ENCODE measurements at places on chromosomes 2 and 18. TPM values are rescaled to one million over a fixed set of nuclear protein-coding genes. Genes with fewer than 3 reads are reported as not detected.

DNA sequence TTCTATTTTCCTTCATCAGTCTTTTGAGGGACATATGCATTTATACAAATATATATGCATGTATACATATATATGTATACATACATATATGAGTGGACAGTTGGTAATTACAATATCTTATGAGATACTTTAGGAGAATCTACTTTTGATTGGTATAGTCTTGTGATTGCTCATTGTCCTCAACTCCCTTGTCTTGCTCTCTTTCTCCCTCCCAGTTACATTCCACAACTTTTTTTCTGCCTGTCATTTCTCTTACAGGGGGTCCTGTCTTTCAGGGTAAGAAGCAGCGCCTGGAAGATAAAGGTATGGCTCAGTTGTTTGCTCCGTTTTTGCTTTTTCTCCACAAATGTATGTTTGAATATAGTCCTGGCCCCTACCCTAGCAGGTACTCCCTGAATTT, 19.9 kb downstream of the EFEMP1 start:
- DNase-seq: no peak
- no peak overlapping the region for H3K4me3 ChIP-seq
- no peaks in the 10 kb centered on the region for H3K4me1 ChIP-seq
- no peaks in the 10 kb centered on the region for H3K27me3 ChIP-seq
- H3K36me3 ChIP-seq: no peaks in the 10 kb centered on the region
- no peak overlapping the region for H3K27ac ChIP-seq

GRCh38 chr2:241720099-241720498, 14.3 kb upstream of the D2HGDH start:
- no peak overlapping the region for H3K27ac ChIP-seq
- no peak overlapping the region for H3K4me3 ChIP-seq
- H3K27me3 ChIP-seq: no peaks in the 10 kb centered on the region

DNA sequence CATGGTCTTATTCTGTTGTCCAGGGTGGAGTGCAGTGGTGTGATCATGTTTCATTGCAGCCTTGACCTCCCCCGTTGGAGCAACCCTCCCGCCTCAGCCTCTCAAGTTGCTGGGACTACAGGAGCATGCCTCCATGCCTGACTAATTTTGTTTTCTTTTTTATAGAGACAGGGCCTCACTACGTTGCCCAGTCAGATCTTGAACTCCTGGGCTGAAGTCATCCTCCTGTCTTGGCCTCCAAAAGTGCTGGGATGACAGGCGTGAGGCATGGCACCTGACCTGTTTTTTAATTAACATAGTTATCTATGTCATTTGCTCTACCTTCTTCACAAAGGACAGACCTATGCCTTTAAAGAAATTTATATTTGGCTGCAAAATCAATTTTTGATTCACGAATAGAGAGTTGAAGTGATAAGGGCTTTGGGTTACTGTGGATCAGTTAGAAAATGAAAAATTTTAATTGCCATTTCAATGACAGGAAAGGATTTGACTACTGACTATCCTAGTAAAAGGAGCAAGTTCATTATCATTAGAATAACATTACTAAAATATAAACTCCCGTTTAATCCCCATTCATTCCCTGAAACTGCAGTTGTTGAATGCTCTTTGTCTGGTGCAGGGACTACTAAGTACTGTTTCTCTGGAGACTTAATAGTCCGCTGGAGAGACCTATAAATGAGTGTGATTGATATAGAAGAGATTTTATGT, 3.7 kb downstream of the RNF138 start:
- peaks cover 3% of the 10 kb centered on the region for H3K4me1 ChIP-seq
- H3K36me3 ChIP-seq: no peaks in the 10 kb centered on the region
- no peak overlapping the region for H3K4me3 ChIP-seq
- no peak for DNase-seq

DNA sequence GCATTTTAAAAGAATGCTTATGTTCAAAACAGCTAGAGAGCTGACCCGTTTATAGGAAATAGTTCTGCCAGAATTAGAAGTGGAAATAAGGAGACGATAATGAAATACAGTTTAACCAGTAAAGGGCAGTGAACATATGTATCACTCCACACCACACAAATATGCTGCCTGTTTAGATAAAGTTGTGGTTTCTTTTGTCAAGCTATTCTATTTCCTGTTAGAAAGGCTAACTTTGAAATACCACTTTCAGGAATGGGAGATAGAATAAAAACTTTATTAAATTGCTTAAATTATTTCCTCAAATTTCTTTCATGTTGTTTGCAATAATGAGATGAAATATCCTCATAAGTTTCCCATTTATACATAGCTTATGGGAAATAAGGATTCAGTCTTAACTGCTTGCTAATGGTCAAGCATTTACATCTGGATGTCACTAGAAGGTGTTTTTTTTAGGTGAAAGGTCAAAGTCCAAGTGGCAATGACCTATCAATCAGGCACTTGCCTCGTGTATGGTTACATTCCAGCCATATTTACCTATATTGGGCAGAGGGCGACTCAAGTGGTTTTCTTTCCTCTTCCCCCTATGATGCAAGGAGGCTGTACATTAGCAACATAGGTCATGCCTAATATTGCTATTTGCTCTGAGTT, 148.9 kb downstream of the ZEB2 start:
- DNase-seq: no peak
- H3K4me3 ChIP-seq: no peak overlapping the region
- H3K27me3 ChIP-seq: no peaks in the 10 kb centered on the region
- no peaks in the 10 kb centered on the region for H3K4me1 ChIP-seq

- H3K27me3 ChIP-seq: peaks cover 7% of the 10 kb centered on the region
- no peaks in the 10 kb centered on the region for H3K36me3 ChIP-seq
- peak; percentile 83 for DNase-seq
- H3K27ac ChIP-seq: peak within 1 kb of the TSS; percentile 35
Observed at GRCh38 chr2:216632952-216633615, at the start of gene IGFBP2. TSS of gene IGFBP2 (plus strand) at chr2:216633420. CDS start at chr2:216633524, 104 bp downstream.

DNA sequence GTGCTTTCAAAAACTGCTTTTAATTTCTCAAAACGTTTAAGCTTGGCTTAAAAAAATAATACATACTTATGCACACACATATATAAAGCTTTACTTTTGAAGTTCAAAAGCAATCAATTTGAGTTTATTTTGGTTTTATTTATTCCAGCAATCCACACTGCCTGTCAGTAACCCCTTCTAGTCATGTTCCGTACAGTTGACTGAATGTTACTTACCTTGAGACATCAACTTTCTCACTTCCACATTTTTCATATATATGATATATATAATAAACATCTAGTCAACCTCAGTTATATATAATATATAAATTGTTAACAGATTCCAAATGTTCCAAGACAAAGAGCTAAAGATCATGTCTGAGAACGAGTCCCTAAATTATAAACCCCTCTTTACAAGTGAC, 1137.3 kb upstream of the ZEB2 start:
- H3K36me3 ChIP-seq: no peaks in the 10 kb centered on the region
- H3K4me1 ChIP-seq: no peaks in the 10 kb centered on the region
- DNase-seq: no peak
- H3K4me3 ChIP-seq: no peak overlapping the region
- H3K27me3 ChIP-seq: no peaks in the 10 kb centered on the region

DNA sequence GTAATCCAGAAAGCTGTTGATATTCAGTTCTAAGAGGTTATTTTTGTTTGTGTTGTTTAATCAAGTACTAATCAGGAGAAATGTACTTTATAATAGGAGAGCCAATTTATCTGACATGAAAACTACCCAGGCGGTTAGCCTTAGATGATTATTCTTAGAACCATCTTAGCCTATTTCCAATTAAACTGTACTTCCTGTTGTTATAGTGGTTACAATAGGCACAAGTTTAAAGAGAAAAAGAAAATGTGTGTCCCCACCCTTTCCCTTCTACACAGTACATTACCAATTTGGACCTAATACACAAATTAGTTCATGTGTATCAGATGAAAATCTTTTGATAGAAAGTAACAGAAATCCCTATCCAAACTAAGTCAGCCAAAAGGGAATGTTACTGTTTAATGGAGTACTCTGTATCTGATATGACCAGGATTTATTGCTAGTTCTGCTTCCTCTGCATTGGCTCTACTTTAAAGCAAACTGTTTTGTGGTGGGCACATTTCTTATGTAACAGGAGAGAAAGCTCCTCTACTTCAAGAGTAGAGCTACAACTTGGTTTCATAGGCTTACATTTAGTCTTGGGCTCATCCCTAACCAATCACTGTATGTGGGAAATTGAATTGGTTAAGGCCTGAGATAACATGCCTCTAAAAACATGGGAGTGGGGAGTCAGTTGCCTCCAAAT, 217.9 kb downstream of the UBE2E3 start:
- no peaks in the 10 kb centered on the region for H3K27me3 ChIP-seq
- no peak for DNase-seq
- no peak overlapping the region for H3K4me3 ChIP-seq
- no peaks in the 10 kb centered on the region for H3K4me1 ChIP-seq
- no peaks in the 10 kb centered on the region for H3K36me3 ChIP-seq

DNA sequence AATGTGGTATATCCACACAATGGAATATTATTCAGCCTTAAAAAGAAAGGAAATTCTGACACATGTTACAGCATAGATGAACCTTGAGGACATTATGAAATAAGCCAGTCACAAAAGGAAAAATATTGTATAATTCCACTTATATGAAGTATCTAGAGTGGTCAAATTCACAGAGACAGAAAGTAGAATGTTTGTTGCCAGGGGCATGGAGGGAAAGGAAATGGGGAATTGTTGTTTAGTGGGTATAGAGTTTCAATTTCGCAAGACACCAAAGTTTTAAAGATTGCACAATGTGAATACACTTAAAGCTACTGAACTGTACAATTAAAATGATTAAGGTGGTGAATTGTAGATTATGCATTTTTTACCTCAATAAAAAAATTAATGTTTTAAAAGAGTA, 92.9 kb downstream of the TXNL1 start:
- no peak for DNase-seq
- H3K4me3 ChIP-seq: no peak overlapping the region
- H3K36me3 ChIP-seq: no peaks in the 10 kb centered on the region
- H3K4me1 ChIP-seq: no peaks in the 10 kb centered on the region
- no peaks in the 10 kb centered on the region for H3K27me3 ChIP-seq

DNA sequence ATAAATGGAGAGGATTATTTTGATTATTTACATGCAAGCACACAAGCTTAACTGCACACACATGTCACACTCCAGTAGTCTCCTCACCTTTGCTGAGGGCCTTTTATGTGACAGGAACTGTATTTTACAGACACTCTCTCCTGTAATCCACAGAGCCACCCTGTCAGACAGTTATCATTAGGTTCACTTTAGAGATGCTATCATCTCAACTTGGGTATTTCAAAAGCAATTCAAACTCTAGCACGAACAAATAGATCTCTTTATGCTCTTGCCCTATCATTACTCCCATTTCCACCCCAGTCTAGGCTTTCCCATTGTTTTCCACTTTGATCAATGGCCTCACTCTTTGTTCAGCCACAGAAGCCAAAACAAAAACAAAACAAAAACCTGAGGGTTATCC, 281.2 kb upstream of the EPHA4 start:
- no peaks in the 10 kb centered on the region for H3K27me3 ChIP-seq
- H3K27ac ChIP-seq: no peak overlapping the region
- H3K4me3 ChIP-seq: no peak overlapping the region
- no peaks in the 10 kb centered on the region for H3K36me3 ChIP-seq
- DNase-seq: no peak
- no peaks in the 10 kb centered on the region for H3K4me1 ChIP-seq

- no peaks in the 10 kb centered on the region for H3K27me3 ChIP-seq
- DNase-seq: no peak
- no peak overlapping the region for H3K4me3 ChIP-seq
- H3K36me3 ChIP-seq: no peaks in the 10 kb centered on the region
- H3K27ac ChIP-seq: no peak overlapping the region
Observed at GRCh38 chr2:142140434-142140845, 9.6 kb upstream of the LRP1B start.

DNA sequence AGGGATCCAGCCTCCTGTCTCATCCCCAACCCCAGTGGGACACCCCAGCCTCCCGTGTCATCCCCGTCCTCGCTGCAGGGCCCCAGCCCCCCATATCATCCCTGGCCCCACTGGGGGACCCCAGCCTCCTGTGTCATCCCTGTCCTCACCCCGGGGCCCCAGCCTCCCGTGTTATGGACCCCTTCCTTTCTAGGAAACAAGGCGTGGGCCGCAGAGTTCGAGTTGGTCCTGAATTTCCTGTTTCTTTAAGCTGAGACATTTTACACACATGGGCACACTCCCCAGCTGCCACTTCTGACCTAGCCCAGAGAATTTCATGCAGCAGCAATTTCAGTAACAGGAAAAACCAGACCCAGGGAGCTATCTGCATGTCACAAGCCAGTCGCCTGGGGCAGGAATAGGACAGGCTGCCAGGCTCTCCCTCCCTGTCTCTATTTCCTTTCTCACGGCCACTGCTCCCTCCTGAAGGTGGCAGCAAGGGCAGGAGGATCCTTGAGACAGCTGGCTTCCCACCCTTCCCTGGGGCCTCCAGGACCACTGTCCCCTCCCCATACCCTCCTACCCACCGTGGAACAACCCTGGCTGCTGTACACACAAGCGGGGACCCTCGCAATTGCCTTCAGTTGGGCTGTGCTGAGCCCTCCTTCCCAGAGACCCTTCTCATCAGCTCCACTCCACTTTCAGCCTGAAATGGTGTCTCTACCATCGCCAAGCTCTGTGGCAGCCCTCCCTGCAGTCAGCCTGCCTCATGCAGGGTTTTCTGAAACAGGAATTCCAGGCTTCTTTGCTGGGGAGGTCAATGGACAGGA, 141.9 kb upstream of the ID2 start:
- no peak for DNase-seq
- H3K36me3 ChIP-seq: no peaks in the 10 kb centered on the region
- no peak overlapping the region for H3K27ac ChIP-seq
- H3K27me3 ChIP-seq: no peaks in the 10 kb centered on the region

IL36RN gene
- not detected for polyA plus RNA-seq

AFF3 gene
- polyA plus RNA-seq: 0.27 TPM

HOXD4 gene
- polyA plus RNA-seq: not detected

IL36A gene
- polyA plus RNA-seq: not detected

NEU2 gene
- polyA plus RNA-seq: not detected

RGPD8 gene
- 0.72 TPM for polyA plus RNA-seq

GCG gene
- not detected for polyA plus RNA-seq

PRADC1 gene
- 13.1 TPM for polyA plus RNA-seq

EFEMP1 gene
- polyA plus RNA-seq: 23.2 TPM

STEAP3 gene
- polyA plus RNA-seq: 40.1 TPM
